Activated CD4-positive, alpha-beta T cell treated with anti-CD3 and anti-CD28 coated beads, Interleukin-10, Interleukin-2, amounts not matched to agents 100 ng/mL and 50 ng/mL, durations not matched to agents 16 hours and 8 hours (primary cell): ENCODE measurements at places on chromosomes 16 and 17.

GRCh38 chr16:272633-273546, 2.9 kb downstream of the RGS11 start:
- DNase-seq, result no peak

DNA sequence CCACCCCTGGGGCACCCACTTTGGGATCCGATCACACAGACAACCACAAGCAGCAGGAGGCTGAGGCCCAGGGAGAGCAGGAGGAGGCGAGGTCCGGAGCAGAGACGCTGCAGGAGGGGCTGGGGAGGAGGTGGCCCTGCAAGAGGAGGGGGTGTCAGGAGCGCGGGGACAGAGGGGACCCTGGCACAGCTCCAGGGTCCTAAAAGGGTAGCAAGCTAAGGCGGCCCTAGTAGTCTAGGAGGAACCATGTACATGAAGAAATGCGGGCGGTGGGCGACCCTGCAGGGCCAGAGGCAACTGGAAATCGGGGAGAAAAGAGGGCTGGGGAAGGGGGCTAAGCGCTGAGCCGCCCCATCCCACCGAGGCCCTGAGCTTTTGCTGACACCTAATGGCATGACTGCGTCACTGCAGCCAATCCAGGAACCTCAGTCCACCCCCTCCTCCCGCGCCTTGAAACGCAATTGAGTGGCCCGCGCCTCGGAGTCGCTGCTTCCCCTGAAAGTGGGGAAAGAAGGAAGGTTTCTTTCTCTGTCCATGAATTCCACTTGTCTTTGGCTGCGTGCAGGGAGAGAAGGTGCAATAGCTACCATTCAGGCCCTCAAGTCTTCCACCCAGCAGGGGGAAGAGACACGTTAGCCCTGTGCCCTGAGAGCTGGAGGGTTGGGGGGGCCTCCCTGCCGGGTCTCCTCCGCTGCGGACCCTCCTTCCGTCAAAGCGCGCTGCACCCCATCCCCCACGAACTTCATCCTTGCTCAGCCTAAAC, 1.8 kb downstream of the ASGR1 start:
- peak; percentile 68 for DNase-seq

- DNase-seq, result no peak
Measured at GRCh38 chr17:50882851-50883250, 16.7 kb upstream of the TOB1 start.

DNA sequence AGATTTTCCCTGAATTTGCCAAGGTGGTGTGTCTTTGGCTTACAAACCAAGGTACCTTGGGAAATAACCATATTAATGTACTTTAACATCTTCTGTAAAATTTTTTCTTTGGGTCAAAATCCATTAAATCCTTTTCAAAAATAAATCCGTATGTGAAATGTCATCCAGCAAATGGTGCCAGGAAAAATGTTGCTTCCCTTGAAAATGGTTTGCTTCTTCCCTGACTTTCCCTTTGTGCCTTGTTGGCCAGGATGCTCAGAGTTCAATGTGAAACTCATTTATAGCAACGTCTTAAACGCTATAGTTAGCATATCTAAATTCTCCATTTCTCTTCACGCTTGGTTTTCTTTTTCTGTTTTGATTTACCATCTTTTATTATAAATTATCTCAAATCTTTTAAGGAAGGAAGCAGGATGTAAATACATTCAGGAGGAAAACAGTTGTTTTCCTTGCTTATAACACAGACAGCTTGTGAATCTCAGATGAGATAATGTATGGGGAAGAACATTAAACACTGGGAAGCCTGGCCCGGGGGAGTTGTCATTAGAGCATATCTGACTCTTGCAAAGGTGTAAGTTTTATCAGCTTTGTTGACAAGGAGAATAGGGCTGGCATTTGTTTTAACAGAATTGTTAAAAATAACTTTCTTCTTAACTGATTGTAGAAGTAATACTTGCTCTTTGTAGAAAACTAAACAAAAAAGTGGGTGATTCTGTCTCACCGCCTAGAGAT, 42.1 kb downstream of the GPRC5B start:
- no peak for DNase-seq
